Nephron progenitor cell (in vitro differentiated cells): ENCODE measurements at places on chromosomes 6 and 20.
A peak's percentile ranks its signal among the peaks of the same experiment; 100 is the strongest.

GRCh38 chr6:154928325-154928922 lies 66.7 kb upstream of the TIAM2 start:
- peak; percentile 75 for DNase-seq

DNA sequence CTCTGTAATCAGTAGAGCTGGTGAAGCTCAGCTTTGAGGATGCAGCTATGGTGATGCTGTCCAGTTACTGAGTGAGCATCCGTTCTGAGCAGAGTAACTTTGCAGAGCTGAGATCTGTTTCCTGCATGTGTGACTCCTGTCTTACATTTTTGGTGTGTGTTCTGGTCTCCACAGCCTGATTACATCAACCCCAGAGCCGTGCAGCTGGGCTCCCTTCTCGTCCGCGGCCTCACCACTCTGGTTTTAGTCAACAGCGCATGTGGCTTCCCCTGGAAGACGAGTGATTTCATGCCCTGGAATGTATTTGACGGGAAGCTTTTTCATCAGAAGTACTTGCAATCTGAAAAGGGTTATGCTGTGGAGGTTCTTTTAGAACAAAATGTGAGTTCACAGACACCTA lies 81.6 kb downstream of the FAM120B start:
- no peak for DNase-seq

- DNase-seq = no peak
Measured at GRCh38 chr6:1662534-1662933, 52.8 kb downstream of the FOXC1 start.

GRCh38 chr6:159463119-159463829 lies 229.8 kb downstream of the SOD2 start:
- no peak for DNase-seq

DNA sequence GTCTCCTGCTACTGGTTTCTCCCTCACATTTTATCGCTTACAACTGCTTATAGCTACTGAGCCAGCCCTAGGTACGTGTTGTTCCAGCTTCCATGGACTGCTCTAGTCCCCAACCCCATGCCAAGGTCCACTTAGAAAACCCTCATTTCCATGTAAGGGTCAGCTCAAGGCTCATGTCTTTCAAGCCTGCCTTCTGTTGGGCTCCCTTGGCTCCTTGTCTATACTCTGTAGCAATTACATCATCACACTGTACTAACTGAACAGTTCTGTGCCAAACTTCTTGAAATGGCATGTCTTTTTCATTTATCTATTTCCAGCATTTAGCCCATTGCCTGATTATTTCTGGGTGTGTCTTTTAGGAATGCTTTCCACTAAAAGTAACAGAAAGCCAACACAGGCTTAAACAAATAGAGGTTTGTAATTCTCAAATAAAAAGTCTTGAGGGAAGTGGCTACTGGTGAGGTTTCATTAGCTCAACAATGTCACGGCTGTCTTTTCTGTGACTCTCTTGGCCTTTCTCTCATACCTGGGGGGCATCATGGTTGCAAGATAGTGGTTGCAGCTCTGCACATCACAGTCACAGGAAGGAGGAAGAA lies 317.6 kb downstream of the TPBG start:
- no peak for DNase-seq

GRCh38 chr6:162198925-162199324 lies 528.6 kb downstream of the PRKN start:
- DNase-seq = no peak

GRCh38 chr20:47719625-47720024 lies 65.7 kb downstream of the SULF2 start:
- DNase-seq = no peak

DNA sequence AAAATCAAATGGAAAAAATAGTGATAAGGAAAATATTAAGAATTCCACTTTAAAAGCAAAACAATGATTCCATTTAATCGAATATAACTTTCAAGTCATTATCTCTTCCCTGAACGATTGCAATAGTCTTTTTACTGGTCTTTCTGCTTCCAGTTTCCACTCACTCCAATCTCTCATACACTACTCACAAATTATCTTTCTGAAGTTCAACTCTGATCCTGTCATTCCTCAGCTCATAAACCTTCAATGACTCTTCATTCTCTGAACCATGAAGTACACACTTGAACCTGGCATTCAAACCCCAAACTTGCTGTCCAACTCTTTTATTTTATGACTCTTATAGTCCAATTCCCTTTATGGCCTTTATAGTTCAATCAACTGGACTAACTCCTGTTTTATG lies 304.1 kb upstream of the TCF21 start:
- no peak for DNase-seq

DNA sequence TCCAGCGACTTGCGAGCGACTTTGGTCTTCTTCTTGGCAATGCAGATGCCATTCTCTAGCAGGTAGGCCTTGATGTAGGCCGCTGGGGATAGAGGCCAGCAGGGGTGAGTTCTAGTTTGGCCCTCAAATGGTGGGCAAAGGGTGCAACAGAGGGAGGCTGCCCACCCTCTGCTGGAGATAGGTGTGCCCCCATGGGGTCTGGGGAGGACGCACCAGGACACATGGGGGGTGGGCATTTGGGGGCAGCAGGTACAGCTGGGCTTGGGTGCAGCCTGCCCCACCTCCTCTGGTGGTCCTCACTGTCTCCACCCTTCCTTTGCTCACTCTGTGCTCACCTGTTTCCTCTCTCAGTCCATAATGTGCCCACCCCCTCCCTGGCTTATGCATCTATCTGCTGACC lies 11.3 kb downstream of the KCNK15 start:
- no peak for DNase-seq
